ENCODE measurements at places on chromosomes 6 and 20.

GRCh38 chr6:78533426-78533825 lies 333.9 kb upstream of the IRAK1BP1 start:
- DNase-seq = no peak

DNA sequence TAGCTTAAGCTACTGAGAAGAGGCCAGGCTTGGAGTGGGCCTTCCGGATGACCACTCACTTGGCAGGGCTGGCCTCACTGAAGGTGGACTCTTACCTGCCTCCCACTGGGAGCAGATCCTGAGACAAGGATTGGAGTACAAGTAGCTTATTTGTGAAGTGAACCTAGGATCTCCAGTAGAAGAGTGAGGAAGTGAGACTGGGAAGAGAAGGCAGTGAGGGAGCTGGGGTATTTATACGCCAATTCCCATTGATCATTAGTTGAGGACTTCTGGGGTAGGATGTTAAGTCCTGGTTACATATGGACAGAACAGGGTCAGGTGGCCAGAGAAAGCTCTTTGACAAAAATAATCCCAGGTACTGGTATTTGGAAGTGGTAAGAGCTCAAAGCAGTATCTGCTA lies 32.3 kb upstream of the RNF24 start:
- DNase-seq = no peak

GRCh38 chr6:17842014-17842776 lies 135.5 kb upstream of the NUP153 start:
- DNase-seq = no peak

DNA sequence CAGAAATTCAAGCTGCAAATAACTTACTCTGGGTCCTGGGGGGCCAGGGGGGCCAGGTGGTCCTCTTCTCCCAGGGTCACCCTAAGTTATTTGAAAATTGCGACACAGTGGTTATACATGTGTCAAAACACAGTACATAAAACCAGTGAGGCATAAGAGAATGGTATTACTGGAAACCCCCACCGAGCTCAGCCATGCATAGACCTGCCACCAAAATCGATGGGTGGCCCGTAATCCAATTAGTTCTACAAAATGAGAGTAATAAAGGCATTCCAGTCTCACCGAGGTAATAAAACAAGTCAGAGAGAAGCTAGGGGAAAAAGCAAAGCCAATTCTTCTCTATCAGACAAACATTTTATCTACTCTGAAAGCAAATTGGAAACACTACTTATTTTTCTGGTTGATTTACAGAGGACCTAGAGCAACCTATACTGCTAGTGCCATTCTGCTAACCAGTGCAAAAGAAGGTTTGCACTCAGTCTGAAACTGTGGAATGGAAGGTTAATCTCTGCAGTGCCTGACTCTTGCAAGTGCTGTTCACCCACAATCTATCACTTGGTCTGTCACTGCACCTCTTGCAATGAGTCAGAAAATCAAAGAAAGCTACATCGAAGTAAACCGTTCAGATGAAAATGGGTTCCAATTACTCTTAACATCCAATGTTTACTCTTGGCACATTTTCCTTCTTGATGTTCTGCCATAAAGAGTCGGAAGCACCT lies 32.4 kb downstream of the COL9A1 start:
- no peak for DNase-seq

- DNase-seq = no peak
Measured at GRCh38 chr6:82179415-82179814, 68.1 kb downstream of the IBTK start.

All from activated naive CD4-positive, alpha-beta T cell treated with Interleukin-2 at 50 U/mL for 16 hours (primary cell).